ENCODE measurements at places on chromosomes 3 and 15.
A peak's percentile ranks its signal among the peaks of the same experiment; 100 is the strongest.

DNA sequence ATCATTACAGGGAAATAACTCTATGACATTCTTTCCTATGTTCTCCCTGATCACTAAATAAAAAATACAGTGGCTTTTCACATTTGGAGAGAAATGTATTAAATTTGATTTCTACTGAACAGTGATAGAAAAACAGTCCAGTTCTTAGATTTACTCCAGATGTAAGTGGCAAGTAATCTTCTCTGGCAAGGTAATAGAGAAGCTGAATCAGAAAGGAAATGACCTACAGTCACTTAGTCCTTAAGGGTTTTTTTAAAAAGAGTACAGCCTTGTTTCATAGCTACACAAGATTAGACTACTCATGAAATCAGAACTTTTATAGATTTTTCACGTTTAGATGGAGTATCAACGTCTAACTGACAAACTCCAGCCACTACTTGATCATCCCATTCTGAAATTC, 236.9 kb downstream of the CADPS start:
- no peak for DNase-seq

DNA sequence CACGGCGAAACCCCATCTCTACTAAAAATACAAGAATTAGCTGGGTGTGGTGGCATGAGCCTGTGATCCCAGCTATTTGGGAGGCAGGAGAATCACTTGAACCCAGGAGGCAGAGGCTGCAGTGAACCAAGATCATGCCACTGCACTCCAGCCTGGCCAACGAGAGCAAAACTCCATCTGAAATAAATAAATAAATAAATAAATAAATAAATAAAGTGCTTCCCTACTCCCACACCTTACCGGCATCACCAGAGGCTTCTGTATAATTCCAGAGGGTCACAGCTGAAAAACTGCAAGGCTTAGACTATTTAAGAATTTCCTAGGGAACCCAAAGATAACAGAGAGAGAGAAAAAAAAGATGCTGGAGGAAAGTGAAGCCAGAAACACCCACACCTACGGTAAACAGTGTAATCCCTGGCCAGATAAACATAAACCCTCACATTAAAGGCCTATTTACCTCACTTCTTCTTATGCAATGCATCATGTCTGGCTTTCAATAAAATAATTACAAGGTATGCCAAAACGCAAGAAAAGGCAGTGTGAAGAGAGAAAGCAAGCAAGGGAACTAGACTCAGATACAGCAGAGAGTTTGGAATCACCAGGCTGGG, 15.0 kb upstream of the TRPM1 start:
- DNase-seq, result no peak

DNA sequence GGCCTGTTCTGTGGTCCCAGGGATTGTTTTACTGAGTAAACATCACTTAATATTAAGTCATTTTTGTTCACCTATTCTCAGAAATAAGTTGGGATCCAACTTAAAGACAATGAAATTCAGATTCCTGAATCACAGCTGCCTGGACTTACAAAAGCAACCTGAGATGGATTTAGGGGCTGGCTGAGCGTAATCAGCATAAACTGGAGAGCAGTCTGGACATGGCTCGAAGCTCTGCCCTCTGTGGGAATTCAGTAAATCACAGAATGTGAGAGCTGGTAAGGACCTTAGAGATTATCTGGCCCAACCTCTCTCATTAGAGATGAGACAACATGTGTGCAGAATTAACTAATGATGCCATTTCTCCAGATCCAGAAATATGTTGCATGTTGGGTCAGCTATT, 23.7 kb downstream of the CCDC80 start:
- no peak for DNase-seq

- DNase-seq, result no peak
Measured at GRCh38 chr3:132343018-132343612, 25.9 kb downstream of the ACP3 start.

DNA sequence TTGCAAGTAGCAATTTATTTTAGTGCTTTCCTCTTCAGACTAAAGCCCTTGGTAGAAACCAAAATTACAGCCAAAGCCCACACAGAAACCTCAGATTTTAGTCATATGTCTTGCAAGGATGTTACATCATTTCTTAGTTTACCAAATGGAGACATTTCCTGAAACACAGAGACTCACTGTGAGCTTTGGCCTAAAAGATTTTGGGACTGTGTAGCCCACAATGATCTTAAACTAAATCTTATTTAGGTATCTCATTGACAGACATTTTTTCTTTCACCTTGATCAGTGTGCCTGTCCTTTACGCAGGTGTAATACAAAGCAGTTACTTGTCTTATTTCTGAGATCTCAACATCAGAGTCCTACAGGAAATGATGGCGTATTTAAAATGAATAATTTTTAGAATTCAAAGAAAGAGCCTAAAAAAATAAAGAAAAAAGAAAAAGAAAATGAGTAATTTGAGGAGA, 27.8 kb upstream of the AP4E1 start:
- no peak for DNase-seq

DNA sequence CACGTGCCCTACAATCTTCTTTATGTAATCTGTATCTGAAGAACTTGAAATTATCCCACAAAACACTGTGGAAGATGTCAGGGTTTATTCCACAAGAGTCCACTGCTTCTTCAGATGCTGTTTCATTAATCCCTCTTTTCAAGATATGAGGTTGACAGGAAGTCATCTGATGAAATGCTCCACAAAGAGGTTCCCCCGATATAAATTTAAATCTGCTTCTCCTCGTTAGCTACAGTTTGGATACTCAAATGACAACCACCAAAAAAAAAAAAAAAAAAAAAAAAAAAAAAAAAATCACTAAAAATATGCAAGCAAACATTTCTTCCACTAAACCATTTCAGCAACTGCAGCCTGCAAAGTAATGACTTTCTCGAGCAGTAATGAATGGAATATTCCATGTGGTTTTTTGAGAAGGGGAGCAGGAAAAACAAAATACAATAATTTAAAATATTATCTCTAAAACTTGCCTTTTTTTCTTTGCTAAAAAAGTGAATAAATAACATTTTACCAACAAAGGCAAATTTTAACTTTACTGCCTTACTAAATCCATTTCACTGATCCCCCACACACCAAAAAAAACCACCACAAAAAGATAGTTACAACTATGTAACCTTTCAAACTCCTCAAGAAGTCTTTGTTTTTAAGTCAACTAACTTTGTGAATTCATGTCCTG, 37.8 kb downstream of the DLG1 start:
- no peak for DNase-seq

GRCh38 chr15:77414789-77415442, 5.0 kb downstream of the PEAK1 start:
- no peak for DNase-seq

DNA sequence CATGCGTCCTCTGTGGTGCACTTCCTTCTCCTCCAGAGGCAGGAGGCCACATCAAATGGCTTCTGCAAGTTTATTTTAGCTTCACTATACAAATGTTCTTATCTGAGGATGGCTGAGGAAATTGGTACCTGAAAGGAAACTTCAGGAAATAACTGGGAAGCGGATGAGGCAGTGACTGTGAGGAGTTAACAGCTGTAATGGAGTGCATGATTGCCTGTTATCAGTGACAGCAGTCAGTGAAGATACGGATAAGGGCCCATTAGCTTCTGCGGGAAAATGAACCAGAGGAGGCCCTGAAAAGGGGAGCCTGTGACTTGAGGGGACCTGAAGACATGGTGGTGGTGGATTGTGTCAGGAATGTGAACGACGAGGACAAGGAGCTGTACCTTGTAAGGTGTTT, 51.8 kb downstream of the SPATA16 start:
- DNase-seq, result no peak

DNA sequence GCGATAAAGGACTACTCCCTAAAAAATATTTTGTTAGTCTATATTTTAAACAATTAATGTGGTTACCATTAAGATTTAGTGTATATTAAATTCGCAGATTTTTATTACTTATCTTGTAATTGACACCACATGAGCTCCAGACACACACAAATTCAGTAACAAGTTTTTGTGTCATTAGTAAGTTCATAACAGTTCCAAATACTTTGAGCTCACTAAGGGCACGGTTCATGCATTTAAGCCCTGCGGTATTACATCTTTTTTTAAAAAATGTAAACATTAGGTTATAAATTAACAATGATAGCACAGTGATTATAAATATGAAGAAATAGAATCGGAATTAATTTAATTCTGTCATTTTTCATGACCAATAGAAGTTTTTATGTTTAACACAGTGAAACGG, 317.3 kb downstream of the ZNF385D start:
- DNase-seq, result no peak

GRCh38 chr15:80788536-80788935, 9.4 kb downstream of the CEMIP start:
- no peak for DNase-seq

- DNase-seq, result no peak
Measured at GRCh38 chr3:108645364-108645763, 55.8 kb downstream of the DZIP3 start.

GRCh38 chr3:127457094-127457475, 133.4 kb downstream of the TPRA1 start:
- no peak for DNase-seq

GRCh38 chr3:73315706-73316105, 254.2 kb downstream of the EBLN2 start:
- no peak for DNase-seq

- no peak for DNase-seq
Measured at GRCh38 chr15:37618353-37618752, 316.1 kb upstream of the TMCO5A start.

DNA sequence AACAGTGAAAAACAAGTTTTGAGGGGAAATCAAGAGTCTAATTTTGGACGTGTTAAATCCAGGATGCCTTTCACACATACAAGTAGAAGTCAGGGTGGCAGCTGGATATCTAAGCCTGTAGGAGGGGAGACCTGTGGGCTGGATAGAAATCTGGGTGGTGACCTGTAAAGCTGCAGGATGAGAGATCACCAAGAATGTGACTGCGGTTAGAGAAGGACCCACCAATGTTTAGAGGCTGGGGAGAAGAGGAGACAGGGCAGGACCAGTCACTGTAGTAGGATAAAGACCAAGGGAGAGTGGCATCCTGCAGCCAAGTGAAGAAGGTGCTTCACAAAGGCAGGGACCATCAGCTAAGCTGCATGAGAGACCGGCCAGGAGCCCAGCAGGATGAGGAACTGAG, 36.2 kb downstream of the MRAS start:
- no peak for DNase-seq

DNA sequence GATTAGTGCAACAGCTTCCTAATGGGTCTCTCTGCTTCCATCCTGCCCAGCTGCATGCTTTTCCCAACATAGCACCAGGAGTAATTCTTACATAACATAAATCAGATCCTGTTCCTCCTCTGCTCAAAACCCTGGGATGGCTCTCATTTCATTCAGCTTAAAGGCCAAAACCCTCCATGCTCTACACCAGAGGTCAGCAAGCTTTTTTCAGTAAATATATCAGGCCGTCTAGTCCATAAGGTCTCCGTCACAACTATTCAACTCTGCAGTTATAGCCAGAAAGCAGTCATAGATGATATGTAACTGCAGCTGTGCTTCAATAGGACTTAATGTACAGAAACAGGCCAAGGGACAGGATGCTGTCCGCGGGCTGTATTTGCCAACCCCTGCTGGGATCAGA, 202.8 kb upstream of the UBE2E2 start:
- DNase-seq, result no peak

DNA sequence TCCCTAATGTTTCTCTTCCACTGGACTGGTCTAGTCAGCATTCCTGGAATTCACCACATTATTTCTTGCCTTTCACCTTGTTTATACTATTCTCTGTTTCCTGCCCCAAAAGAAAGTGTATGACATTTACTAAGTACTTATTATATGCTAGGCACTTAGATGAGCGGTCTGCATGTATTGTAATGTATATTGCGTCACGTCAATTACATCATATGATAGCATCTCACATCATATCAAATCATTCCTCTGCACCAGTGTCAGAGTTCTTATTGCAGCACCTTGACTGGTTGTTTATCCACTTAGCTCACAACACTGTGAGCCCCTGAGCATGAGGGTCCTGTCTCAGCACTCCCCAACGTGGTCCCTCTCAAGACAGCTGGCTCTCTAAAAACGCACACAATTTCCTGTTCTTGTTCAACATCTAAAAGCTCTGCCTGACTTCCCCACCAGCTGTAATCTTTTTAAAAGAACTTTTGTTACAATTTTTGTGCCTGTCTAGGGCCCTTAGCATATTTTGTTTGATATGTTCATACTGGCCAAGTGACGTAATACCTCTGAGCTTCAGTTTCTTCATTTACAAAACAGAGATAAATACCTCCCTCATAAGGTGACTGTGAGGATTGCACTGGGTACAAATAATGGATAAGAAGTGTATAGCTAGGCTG, 58.8 kb downstream of the ARHGAP31 start:
- no peak for DNase-seq

DNA sequence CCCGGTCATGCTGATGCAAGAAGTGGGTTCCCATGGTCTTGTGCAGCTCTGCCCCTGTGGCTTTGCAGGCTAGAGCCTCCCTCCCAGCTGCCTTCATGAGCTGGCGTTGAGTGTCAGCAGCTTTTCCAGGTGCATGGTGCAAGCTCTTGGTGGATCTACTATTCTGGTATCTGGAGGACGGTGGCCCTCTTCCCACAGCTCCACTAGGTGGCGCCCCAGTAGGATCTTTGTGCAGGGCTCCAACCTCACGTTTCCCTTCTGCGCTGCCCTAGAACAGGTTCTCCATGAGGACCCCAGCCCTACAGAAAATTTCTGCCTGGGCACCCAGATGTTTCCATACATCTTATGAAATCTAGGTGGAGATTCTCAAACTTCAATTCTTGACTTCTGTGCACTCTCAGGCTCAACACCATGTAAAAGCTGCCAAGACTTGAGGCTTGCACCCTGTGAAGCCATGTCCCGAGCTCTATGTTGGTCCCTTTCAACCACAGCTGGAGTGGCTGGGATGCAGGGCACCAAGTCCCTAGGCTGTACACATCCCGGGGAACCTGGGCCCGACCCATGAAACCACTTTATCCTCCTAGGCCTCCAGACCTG, 238.4 kb upstream of the MDFIC2 start:
- peak; percentile 8 for DNase-seq

All from T-helper 22 cell (primary cell).